ENCODE measurements at places on chromosomes 7 and 10. TPM values are rescaled to one million over a fixed set of nuclear protein-coding genes. Genes with fewer than 3 reads are reported as not detected.
A peak's percentile ranks its signal among the peaks of the same experiment; 100 is the strongest.

GRCh38 chr7:26950889-26951288 lies 86.5 kb upstream of the SKAP2 start:
- H3K4me3 ChIP-seq = no peak overlapping the region
- H3K4me1 ChIP-seq = no peaks in the 10 kb centered on the region
- no peak overlapping the region for H3K27ac ChIP-seq
- no peaks in the 10 kb centered on the region for H3K36me3 ChIP-seq
- no peak for DNase-seq

DNA sequence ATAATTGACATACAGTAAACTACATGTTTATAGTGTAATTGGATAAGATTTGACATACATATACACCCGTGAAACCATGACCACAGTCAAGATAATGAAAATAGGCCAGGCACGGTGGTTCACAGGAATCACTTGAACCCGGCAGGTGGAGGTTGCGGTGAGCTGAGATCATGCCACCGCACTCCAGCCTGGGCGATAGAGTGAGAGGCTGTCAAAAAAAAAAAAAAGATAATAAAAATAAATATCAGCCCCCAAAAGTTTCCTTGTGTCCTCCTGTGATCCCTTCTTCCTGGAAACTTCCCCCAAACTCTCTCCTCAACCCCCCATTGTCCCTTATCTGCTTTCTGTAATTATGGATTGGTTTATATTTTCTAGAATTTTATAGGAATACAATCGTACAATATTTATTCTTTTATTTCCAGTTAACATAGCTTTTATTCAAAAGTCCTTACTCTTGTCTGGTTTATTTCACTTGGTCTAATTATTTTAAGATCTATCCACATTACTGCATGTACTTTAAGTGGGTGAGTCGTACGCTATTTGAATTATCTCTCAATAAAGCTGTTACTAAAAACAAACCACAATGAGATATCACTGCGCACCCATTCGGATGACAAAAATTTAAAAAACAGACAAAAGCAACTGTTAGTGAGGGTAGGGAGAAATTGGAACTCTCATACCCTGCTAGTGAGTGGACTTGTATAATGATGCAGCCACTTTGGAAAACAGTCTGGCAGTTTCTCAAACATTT lies 30.1 kb upstream of the TNPO3 start:
- no peak overlapping the region for H3K4me3 ChIP-seq
- H3K27me3 ChIP-seq = peaks cover 2% of the 10 kb centered on the region
- DNase-seq = no peak
- H3K4me1 ChIP-seq = peaks cover 4% of the 10 kb centered on the region
- no peaks in the 10 kb centered on the region for H3K36me3 ChIP-seq

DNA sequence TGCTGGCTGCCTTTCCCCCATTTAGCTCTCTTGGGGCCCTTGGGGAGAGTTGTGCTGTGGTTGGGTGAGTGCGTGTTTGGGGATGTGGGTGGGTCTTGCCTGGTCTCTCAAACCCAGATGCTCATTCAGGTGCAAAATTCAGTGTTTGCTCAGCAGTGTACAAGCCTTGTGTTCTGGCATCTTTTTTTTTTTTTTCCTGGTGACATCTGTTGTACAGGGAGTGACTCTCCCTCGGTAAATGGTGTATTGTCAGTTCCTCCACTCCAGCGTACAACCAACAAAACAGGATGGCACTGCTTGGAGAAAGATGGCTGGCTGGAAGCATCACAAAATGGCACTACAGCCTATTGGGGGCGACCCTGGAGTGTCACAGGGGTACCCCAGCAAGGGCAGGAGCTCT lies 75.5 kb downstream of the LRMDA start:
- no peak overlapping the region for H3K4me3 ChIP-seq
- peaks cover 5% of the 10 kb centered on the region for H3K27me3 ChIP-seq
- H3K4me1 ChIP-seq = peaks cover 2% of the 10 kb centered on the region
- DNase-seq = no peak
- H3K36me3 ChIP-seq = no peaks in the 10 kb centered on the region

DNA sequence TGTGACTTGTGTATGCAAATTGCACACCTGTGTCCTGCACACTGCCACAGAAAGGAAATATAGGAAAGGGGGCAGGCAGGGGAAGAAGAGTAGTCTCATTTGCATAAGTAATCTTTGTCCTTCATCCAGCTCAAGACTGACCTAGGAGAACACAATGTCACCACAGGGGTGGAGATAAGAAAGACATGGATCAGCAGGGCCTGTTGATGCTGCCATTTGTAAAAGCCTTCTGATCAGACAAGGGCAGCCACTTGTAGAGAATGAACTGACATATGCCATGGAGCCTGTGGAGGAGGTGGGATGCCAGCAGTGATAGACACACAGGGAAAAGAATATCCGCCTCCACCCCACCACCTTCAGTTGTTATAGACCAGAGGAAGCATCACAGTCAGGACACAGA lies 528.9 kb downstream of the HTR7 start:
- H3K4me1 ChIP-seq = no peaks in the 10 kb centered on the region
- H3K27me3 ChIP-seq = no peaks in the 10 kb centered on the region
- no peak for DNase-seq
- no peak overlapping the region for H3K27ac ChIP-seq
- H3K4me3 ChIP-seq = no peak overlapping the region

DNA sequence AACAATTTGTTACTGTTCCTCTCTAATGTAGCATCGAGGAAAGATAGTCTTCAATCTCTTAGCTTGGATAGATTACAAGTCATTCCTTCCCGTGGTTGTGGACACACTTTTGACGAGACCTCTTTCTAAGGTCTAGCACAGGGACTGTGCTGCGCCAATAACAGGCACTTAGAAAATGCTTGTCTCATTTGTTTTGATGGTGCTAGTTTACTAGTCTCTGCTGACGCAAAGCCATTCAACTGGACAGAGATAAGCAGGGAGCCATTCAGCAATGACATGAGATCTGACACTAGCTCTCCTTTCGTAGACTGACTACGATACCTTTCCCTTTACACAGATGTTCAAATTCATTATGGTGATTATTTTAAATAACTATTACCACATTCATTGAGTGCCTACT lies 6.4 kb upstream of the JAZF1 start:
- H3K27me3 ChIP-seq = peaks cover 8% of the 10 kb centered on the region
- no peak overlapping the region for H3K27ac ChIP-seq
- H3K4me1 ChIP-seq = peaks cover under 1% of the 10 kb centered on the region
- no peaks in the 10 kb centered on the region for H3K36me3 ChIP-seq

GRCh38 chr7:134766779-134767519 lies 12.5 kb upstream of the CALD1 start:
- DNase-seq = no peak
- peaks cover 5% of the 10 kb centered on the region for H3K27me3 ChIP-seq
- no peak overlapping the region for H3K27ac ChIP-seq
- no peaks in the 10 kb centered on the region for H3K36me3 ChIP-seq
- no peak overlapping the region for H3K4me3 ChIP-seq

- peak overlapping the region; percentile 96 for H3K27ac ChIP-seq
- H3K36me3 ChIP-seq = peaks cover 66% of the 10 kb centered on the region
- H3K4me1 ChIP-seq = peaks cover 43% of the 10 kb centered on the region
- H3K4me3 ChIP-seq = peak overlapping the region; percentile 88
- no peaks in the 10 kb centered on the region for H3K27me3 ChIP-seq
- DNase-seq = no peak
These were observed 1.9 kb downstream of the NAMPT start for GRCh38 chr7:106282852-106283251.

DNA sequence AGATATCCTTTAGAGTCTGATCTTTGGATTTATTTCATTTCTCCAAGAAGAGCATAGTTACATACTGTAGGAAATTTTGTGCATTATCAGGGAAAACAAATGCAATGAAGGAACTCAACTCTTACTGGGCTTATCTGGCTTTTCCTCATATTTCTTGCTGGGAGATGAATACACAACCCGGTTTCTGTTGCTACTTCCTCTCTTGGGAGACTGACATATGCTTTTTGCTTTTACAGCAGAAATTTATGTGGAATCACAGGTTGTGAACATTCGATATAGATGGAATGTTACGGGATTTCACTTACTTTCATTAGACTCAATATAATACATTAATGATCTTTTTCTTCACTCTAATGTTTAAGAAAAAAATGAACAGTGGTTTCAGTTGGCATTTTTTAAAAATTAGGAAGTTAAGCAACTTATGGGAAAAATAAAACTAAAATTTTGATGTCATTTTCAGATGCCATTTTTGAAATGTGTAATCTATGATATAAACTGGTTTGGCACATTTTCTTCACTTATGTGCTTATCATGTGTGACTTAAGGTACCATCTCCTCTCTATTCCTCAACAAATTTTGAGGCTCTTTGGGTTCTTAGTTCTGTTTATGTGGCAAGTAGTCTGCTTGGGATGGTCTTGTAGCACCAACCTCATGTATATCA lies 7.1 kb downstream of the SND1 start:
- no peak overlapping the region for H3K27ac ChIP-seq
- H3K4me3 ChIP-seq = no peak overlapping the region
- H3K36me3 ChIP-seq = peaks cover 63% of the 10 kb centered on the region
- no peak for DNase-seq
- no peaks in the 10 kb centered on the region for H3K27me3 ChIP-seq

DNA sequence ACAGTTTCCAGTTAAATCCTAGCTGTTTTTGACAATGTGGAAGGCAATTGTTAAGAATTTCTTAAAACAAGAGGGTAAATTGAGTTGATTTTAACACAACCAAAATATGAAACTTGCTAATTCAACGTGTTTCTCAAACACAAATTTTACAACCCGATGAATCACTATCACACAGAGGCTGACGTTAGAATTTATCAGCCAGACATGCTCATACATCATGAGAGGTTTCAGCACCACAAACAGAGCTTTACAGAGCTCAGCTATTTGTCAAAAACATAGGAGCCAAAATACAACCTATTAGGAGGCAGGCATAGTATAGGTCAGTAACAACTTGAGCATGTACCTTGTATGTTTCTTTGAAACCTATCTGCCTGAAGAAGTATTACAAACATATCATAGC lies 36.1 kb downstream of the LRRN3 start:
- H3K4me3 ChIP-seq = no peak overlapping the region
- DNase-seq = no peak
- no peaks in the 10 kb centered on the region for H3K4me1 ChIP-seq
- no peak overlapping the region for H3K27ac ChIP-seq
- no peaks in the 10 kb centered on the region for H3K27me3 ChIP-seq

- H3K4me3 ChIP-seq = no peak overlapping the region
- no peak overlapping the region for H3K27ac ChIP-seq
- no peak for DNase-seq
- peaks cover 7% of the 10 kb centered on the region for H3K27me3 ChIP-seq
- H3K36me3 ChIP-seq = no peaks in the 10 kb centered on the region
These were observed 37.1 kb downstream of the COL13A1 start for GRCh38 chr10:69838853-69839252.

STK32C gene
- 31.4 TPM for total RNA-seq

GDF2 gene
- total RNA-seq = not detected

TMEM139 gene
- total RNA-seq = 1.6 TPM

C10orf120 gene
- not detected for total RNA-seq

STAG3 gene
- 13.2 TPM for total RNA-seq
